ENCODE measurements at places on chromosomes 7 and 10. TPM values are rescaled to one million over a fixed set of nuclear protein-coding genes. Genes with fewer than 3 reads are reported as not detected.

GRCh38 chr7:113120647-113121046, 2.3 kb upstream of the SMIM30 start:
- no peak for DNase-seq

- DNase-seq: no peak
These were observed 2.1 kb upstream of the LIPM start for GRCh38 chr10:88800152-88801125.

DNA sequence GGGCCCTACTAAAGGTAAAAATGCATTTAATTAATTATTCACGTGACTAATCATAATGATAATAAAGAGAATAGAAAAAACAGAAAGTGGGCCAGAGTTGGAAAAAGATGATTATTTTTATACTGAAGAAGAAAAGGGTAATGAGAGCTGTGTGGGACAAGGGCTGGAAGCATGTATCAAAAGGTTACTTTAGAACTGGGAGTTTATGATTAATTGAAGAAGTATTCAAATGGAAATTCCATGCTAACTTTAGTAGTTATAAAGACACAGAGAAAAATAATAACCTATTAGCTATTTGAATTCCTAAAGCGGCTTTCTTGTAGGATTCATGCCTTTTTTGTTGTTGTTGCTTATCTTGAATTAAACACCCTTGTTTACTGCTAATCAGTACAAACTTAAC, 49.9 kb downstream of the MKX start:
- DNase-seq: no peak

PPP1R3C gene
- total RNA-seq: 3.0 TPM

TSPAN12 gene
- 7.2 TPM for total RNA-seq
